ENCODE measurements at places on chromosomes 2 and 18.

GRCh38 chr2:94881070-94881469 lies 9.8 kb downstream of the TEKT4 start:
- no peak for DNase-seq

- no peak for DNase-seq
Measured at GRCh38 chr2:105880637-105881036, 135.9 kb downstream of the NCK2 start.

- DNase-seq = no peak
Measured at GRCh38 chr2:100606726-100607343, 44.0 kb downstream of the PDCL3 start.

DNA sequence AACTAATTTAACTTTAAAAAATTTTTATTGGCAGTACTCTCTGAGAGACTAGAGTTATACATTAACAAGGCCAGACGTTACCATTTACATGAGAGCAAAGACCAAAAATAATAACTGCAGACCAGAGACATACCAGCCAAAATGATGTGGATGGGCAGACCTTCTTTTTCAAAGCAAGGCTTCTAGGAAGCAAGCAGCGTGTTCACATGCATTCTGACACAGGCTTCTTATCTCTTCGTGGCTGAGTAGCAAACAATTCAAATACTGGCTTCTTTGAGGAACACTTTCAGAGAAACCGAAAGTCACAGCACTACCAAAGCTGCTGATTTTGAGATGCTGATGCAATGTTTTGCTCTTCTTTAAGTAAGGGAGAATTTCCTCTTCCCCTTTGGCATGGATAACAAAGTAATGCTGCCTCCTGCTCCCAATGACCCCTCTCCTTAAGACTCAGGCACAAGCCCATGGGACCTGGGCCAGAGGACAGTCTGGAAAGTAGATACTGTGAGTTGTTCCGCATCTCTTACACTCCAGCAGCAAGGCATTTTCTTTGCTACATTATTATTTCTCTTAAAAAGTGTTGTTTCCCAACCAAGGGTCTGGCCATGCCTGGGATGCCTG lies 181.9 kb downstream of the MREG start:
- no peak for DNase-seq

- no peak for DNase-seq
Measured at GRCh38 chr2:210577263-210578071, 21.1 kb downstream of the CPS1 start.

DNA sequence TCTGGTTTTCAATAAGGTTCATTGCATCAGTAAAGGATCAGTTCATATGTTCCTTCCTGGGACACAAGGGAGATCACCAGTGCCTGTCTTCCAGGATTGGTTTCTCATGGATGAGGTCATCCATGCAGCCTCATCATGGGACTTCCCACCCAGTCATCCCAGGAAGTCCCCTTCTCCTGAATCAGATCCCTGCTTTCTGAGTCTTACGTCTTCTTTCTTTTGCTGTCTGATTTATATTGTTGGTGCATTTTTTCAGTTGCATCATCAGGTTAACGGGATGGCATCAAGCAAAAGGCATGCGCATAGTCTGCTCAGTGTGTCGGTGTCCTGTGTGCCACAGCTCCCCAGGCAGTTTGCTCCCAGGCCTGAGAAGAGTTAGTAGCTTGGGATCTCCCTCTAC lies 105.9 kb downstream of the SOX11 start:
- DNase-seq = no peak

- DNase-seq = no peak
Measured at GRCh38 chr2:37325625-37326071, 1.0 kb upstream of the PRKD3 start.

GRCh38 chr18:49648811-49649210 lies 87.0 kb downstream of the LIPG start:
- DNase-seq = no peak
